ENCODE measurements at places on chromosomes 7 and 10. TPM values are rescaled to one million over a fixed set of nuclear protein-coding genes. Genes with fewer than 3 reads are reported as not detected.

Gene MTERF1
- total RNA-seq: 15.5 TPM

Gene AP4M1
- total RNA-seq: 31.5 TPM

GRCh38 chr7:37197108-37197507, 251.6 kb downstream of the ELMO1 start:
- DNase-seq: no peak

DNA sequence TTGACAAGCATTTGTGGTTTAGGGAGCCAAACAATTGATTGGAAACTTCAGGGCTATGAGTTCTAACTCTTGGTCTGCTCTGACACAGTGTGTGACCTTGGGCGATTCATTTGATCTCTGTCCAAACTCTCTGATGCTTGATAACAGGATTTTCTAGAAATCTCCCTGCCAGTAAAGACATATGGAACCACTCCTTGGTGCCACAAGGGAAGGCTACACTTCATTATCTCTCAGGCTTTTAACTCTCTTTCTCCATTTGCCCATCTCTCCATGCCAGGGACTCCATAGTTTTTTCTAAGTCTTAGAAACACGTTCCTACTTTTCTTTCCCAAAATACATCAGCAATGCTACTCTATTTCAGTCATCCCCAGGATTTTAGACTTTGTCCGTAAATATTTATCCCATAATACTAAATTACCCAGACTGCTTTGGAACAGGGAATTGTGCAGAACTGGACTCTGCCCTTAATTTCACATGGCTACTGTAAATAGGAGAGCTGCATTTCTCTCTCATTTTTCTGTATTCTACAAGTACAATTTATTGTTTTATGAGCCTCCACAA, 488.2 kb downstream of the SUGCT start:
- no peak for DNase-seq

DNA sequence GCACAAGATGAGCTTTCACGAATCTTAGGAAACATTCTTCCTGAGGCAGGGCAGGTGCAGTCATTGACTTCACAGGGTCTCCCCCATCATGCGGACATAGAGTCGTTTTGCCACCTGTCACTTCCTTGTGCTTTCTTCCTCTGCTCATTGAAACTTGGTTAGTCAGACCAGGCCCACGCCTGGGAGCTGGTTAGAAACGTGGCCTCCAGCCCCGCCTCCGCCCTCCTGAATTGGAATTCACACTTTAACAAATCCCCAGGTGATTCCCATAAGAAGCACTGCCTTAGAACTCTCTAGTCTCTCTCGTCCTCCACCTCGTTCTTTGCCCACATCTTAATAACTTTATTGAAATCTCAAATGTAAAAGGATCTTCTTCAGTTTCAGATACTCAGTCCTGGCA, 265.5 kb upstream of the FZD8 start:
- peak; percentile 88 for DNase-seq

DNA sequence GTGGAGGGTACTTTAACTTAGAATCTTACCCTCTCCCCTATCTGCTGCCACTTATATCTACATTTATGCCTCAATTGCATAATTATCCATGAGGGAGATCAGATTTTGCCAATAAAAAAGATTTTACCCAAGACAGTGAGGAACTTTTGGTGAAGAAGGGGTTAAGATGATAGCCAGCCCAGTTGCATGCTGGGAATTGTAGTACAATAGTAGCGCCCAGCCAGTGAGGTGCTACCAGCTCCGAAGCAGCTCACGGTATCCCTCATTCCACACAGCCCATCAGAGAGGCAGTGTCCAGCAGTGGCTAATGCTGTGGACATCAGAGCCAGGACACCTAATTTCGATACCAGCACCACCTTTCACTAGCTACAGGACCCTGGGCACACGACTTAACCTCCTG, 5.9 kb upstream of the LGI1 start:
- peak; percentile 82 for DNase-seq

- no peak for DNase-seq
Observed at GRCh38 chr10:61248013-61248412, 205.2 kb downstream of the TMEM26 start.
